ENCODE measurements at places on chromosomes 16 and 17.
A peak's percentile ranks its signal among the peaks of the same experiment; 100 is the strongest.

DNA sequence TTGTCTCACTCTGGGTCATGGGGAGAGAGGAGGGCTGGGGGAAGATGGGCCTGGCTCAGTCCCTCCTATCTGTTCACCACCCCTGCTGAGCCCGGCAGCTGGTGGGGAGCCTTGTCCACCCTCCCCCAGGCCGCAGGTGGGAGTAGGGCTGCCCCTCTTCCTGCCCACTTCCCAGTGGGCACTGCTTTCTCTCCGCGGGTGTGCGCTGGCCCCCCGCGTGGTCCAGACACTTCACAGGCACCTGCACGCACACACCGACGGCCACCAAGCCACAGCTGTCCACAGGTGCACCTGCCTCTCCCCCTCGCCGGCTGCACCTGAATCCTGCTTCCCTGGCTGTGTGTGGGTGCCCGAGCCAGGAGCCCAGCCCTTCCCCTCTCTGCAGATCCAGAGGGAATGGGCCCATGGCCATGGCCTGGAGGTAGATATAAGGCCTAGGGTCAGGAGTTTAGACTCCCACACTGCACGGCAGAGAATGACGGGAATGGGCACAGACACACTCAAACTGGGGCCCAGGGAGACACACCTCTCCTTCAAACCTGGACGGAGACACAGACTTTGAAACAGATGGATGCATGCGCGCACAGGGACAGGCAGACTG lies 2.0 kb downstream of the NHERF2 start:
- DNase-seq, result no peak

- DNase-seq, result no peak
Measured at GRCh38 chr16:65010125-65010524, 111.7 kb downstream of the CDH11 start.

GRCh38 chr17:70891306-70891705 lies 722.0 kb downstream of the KCNJ2 start:
- DNase-seq, result no peak

GRCh38 chr16:50699326-50700159 lies 6.1 kb downstream of the NOD2 start:
- DNase-seq, result no peak

DNA sequence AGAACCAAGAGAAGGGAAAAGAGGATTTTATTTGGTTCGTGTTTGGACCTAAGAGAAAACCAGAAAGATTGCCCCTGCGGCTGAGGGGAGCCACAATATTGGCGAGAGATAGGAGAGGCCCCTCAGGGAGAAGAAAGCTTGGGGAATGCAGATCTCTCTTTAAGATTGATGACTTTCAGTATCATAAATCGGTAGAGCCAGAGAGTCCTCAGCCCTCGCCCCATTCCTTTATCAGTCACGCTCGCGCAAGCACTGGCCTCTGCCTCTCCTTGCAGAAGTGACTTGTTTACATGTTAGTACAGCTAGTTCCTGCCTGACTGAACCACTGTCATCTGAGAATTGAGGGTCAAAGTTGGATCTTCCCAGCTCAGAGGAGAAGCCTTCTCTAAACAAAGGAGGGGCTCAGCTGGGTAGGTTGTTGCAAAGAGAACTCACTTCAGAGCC lies 21.5 kb upstream of the KRT19 start:
- DNase-seq, result no peak

DNA sequence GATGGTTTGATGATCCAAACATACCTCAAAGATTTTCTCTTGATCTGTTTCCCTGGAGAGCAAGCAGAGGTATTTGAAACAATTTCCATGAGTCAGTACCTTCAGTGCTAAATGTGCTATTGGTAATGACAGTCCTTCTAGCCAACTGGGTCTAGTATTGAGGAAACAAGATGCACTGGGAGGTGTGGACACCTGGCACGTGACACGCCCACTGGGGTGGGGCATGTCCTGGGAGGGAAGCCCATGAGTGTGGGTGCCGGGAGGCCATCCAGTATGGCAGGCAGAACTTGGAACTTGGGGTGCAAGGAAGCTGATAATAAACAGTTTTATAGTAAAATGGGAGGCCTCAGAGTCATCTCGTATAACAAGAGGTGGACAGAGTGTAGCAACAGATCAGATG lies 17.9 kb upstream of the AKAP1 start:
- no peak for DNase-seq

- DNase-seq, result no peak
Measured at GRCh38 chr16:69796285-69797118, 34.4 kb downstream of the WWP2 start.

DNA sequence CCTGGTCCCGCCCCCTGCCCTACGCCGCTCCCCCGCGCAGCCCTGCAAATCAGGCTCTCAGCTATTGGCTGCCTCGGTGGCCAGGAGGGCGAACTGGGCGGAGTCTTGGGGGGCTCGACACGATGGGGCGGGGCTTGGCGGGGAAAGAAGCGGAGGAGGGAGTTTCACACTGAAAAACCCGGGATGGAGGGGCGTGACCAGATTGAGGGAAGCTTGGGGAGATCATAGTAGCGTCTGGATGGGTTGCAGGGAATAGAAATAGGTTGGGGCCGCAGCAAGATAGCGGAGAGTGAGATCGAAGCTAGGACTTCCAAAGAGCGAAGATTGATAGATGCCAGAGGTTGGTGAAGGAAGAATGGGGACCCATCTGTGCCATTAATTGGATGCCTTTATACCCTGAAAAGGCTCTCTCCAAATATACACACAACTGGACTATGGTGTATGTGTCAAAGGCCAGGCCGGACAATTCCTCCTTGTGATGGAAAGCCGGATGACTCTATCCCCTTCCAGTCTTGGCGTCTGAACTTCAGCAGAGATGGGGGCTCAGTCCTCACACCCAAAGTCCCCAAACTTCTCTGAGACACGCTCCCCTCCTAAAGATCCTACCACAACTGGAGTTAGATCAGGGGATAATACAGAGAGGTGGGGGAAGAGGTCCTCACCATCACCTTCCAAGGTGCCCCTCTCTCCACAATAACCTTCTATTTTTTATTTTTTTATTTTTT lies 376 bp upstream of the STAC2 start:
- DNase-seq, result peak; percentile 95

DNA sequence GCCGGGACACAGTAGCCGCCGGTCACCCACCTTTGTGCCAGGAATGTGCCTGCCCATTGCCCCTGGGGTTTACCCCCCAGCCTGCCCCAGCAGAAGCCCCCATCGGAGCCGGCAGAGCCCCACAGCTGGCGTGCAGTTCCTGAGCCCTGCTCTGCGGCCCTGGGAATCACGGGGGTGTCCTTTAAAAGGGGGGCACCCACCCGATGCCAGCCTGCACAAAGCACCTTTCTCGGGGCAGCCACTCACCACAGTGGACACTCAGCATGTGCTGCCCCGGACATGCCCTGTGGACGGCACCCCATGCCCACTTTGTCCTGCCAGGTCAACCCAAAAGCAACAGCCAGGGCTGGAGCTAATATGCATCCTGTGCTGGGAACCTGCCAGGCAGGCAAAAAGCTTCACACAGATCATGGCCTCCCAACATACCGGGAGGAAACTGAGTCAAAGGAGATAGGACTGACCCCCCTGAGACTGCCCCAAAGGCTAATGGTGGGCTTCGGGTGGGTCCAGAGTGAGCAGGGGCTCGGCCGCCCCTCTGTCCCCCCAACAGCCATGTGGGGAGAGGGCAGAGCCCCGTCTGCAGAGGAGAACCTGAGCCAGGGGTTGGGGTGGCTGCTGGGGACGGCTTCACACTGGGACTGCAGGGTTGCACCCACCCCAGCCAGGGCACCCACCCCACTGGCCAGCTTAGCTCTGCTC lies 45.8 kb upstream of the ZC3H18 start:
- DNase-seq, result no peak

DNA sequence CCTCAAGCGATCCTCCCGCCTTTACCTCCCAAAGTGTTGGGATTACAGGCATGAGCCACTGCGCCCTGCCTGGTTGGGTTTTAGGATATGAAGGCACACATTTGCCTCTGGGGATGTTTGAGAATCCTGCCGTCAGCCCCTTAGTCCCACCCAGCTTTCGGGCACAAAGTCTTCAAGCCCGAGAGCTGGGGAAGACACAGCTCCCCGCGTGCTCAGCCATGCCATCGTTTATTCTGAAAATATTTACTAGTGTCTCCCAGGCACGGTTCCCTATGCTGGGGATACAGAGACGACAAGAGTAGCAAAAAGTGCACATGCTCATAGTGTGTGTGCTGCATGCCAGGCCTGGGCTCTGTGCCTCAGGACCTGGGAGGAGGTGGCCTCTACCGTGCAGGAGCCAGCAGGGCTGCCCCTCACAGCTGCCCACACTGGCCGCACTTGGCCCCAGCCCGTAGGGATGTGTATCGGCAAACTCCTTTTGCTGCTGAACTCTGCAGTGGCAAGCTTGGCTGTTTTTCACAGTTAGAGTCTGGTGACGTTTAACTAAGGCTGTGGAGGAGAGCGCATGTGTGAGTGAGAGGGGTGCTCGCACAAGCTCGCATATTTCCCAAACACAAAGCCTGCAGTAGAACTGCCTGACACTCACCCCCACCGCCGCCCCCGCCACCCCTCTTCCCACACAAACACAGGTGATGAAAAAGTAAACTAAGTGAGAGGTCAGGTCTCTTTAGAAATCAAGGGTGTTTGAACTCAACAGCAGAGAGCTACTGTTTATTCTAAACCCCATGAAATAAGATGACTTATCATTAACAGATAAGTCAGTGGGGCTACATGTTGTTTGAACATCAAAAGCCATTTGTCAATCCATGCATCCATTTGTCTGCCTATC lies 266.4 kb downstream of the MRTFB start:
- DNase-seq, result no peak

DNA sequence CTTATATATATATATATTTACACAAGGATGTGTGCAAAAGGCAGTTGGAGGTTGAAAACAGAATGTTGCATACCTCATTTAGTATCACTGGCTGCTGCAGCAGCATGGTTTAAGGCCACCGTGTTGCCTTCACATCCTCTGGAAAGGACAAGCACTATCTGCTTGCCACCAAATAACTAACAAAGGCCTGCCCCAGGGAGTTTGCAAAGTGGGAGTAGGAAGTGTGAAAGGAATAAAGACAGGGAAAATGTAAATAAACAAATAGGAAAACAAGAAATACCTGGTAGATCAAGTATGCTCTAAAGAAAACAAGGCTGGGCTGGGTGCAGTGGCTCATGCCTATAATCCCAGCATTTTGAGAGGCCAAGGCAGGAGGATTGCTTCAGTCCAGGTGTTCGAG lies 33.5 kb upstream of the GFOD2 start:
- DNase-seq, result no peak

DNA sequence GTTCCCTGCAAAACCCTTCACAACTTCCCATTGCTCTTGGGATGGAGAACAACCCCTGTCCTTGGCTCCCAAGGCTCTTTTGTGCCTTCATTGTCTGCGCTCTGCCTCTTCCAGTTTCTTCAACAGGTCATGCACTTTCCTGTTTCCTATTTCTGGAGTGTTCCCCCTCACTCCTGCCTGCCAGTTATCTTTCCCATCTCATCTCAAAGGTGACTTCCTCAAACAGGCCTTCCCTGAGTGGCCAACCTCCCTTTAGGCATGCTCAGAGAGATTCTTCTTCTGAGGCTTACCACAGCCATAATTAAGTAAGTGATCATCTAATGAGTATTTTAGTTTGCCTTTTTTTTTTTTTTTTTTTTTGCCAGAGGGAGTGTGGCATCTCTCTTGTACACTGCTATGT lies 2.9 kb upstream of the CYLD start:
- DNase-seq, result no peak

DNA sequence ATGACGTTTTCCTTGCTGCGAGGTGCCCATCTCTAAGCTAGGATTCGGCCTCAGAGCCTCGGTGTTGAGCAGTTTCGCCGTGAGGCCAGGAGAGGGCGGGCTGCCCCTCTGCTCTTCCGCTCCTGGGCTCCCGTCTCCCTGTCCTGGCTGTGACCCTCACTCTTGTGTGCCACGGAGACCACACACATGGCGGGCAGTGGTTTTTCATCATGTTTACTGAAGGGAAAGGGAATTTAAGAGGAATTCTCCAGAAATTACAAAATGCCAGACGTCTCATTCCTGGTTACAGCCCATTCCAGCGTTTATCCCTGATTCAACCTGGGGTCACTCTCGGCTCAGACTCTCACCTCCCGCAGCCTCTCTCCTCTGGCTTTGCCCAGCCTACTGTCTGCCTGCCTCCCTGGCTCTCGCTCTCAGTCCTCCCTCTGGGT lies 96.8 kb upstream of the ELAC2 start:
- DNase-seq, result peak; percentile 69

- DNase-seq, result no peak
Measured at GRCh38 chr16:85641776-85642176, 28.7 kb downstream of the GSE1 start.

GRCh38 chr17:37813751-37814150 lies 68.9 kb upstream of the HNF1B start:
- DNase-seq, result no peak

GRCh38 chr17:77383613-77384608 lies 243.1 kb downstream of the SEC14L1 start:
- DNase-seq, result no peak

DNA sequence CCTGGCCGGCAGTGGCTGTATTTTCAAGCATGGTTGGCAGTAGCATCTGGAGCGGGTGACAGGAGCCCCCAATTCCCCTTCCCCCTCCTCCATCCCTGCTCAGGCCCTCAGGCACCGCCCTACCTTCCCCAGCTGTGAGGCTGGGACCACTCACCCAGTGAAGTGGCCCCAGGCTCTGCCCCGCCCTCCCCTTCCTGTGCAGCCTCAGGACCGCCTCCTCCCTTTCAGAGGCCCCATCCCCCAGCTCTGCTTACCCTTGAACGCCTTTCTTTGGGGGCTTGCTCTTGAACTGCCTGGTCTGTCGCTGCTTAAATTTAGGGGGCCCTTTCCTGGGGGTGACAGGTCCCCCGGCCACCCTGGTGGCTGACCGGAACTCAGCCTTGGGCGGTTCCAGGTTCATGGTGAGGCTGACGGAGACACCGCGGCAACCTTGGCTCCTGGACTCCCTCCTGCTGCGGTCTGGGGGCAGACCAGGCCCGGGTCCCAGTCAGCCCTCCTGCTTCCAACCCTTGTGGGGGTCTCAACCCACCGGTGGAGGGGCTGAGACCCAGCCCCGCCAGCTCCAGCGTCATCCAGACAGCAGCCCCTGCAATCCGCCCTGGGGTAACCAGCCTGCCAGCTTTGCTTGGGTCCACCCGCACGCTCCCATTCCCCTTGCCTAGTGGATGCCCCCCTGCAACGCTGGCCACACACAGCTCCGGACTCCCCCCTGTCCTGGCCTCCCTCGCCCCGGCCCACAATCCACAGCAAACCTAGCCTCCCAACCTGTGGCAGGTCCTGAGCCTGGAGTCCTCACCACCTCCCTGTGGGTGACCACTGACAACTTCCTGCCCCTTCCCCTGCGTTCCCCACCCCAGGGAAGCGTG lies 3.2 kb downstream of the PDE6G start:
- DNase-seq, result no peak

GRCh38 chr17:1577182-1577581 lies 14.6 kb upstream of the PITPNA start:
- no peak for DNase-seq

- DNase-seq, result peak; percentile 73
Measured at GRCh38 chr17:73645050-73645871, 1.0 kb upstream of the SDK2 start.

DNA sequence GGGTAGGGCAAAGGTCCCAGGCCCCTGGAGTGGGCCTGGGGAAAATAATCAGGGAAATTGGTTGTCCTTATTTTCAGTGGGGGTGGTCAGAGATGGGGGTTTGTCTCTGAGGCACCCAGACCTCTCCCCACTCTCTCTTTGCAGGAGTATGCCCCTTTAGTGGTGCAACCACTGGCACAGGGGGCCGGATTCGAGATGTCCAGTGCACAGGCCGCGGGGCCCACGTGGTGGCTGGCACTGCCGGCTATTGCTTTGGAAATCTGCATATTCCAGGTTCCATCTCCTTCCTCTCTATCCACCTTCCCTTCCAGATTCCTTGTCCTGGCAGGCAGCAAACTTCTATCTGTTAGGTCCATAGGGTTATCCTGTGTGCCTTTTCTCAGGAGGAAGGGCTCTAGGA lies 7.6 kb downstream of the PFAS start:
- DNase-seq, result no peak

- no peak for DNase-seq
Measured at GRCh38 chr16:14641926-14642325, 9.2 kb downstream of the BFAR start.
